Spleen (tissue), 13 donors: ENCODE measurements at places on chromosomes 1 and 21.

- no peaks in the 10 kb centered on the region for H3K36me3 ChIP-seq
- no peaks in the 10 kb centered on the region for H3K27me3 ChIP-seq
- H3K4me1 ChIP-seq = peaks cover 4% of the 10 kb centered on the region
- no peak overlapping the region for H3K27ac ChIP-seq
- no peak for DNase-seq
Observed at GRCh38 chr1:157000686-157001085, 44.9 kb downstream of the ARHGEF11 start.

DNA sequence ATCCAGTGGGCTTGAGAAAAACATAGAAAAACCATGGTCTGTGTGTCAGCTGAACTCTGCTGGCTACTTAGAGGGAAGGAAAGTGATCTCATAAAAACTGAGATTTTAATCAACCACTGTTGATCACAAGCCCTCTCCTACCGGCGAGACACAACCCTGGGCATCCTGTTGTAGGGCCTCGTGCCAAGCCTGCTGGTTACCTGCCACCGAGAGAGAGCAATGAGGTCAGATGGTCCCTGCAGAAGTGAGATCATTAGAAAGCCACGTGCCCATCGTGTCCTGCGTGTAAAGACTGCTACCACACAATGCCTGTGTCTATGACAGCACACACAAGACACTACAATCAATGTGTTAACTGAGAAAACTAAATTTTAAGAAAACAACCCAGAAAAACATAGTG, 41.7 kb upstream of the GPR153 start:
- no peaks in the 10 kb centered on the region for H3K27me3 ChIP-seq
- no peak for DNase-seq
- H3K4me1 ChIP-seq = no peaks in the 10 kb centered on the region
- H3K27ac ChIP-seq = no peak overlapping the region
- no peak overlapping the region for H3K4me3 ChIP-seq
- H3K36me3 ChIP-seq = no peaks in the 10 kb centered on the region

GRCh38 chr1:235203428-235203827, 42.4 kb upstream of the RBM34 start:
- H3K27ac ChIP-seq = no peak overlapping the region
- H3K4me3 ChIP-seq = no peak overlapping the region
- H3K27me3 ChIP-seq = no peaks in the 10 kb centered on the region
- no peaks in the 10 kb centered on the region for H3K4me1 ChIP-seq

DNA sequence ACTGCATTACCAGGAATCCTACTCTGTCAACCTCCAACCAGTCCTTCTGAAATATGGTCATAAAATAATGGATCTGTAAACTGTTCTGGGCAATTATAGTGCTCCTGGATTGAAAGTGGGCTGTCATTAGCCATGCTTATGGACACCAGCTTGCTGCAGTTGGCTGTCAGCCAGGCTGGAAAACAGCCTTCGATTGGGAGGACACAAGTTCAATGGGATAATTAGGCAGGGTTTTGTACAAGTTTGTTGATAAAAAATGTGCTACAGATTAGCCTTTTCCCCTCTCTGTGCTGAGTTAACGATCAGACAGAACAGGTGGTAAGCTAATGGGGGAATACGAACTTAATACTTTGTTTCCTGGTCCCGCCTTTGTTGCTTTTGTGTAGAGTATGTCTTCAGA, 413.9 kb downstream of the DUSP10 start:
- H3K4me1 ChIP-seq = no peaks in the 10 kb centered on the region
- no peaks in the 10 kb centered on the region for H3K36me3 ChIP-seq
- H3K4me3 ChIP-seq = no peak overlapping the region
- H3K27me3 ChIP-seq = no peaks in the 10 kb centered on the region
- DNase-seq = no peak

DNA sequence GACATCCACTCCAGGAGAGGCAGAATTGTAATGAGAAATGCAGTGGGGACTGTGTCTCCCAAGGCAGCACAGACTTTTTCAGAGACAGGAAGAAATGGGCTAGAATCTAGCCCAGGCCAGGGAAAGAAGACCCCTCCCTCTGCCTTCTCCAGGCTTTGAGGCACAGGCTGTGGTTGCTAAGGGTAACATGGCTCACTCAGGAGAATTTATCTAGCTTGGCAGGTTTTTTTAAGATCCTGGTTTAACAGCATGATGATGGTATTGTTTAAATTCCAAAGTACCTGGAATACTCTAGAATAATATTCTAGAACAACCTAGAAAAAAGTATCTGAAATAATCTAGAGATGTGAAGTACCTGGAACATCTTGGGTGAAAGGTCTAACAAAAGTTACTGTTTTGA, 125.6 kb downstream of the URB2 start:
- H3K4me3 ChIP-seq = no peak overlapping the region
- no peaks in the 10 kb centered on the region for H3K4me1 ChIP-seq
- no peaks in the 10 kb centered on the region for H3K36me3 ChIP-seq
- DNase-seq = no peak
- H3K27me3 ChIP-seq = no peaks in the 10 kb centered on the region
- H3K27ac ChIP-seq = no peak overlapping the region

DNA sequence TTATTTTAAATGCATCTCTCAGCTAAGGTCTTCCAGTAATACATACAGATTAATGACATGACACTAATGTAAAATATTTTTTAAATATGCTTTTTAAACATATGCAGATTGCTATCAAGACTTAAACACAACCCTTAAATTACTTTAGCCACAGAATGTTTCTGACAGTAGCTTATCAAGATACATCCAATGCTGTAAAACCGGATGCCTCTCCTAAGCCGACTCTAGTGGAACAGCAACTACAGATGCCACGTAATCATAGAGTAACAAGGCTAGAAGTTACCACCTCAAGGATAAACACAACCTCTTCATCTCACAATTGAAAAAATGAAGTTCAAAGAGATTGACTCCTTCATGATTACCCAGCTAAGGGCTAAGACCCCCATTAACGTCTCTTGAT, 68.4 kb downstream of the ZZZ3 start:
- H3K27me3 ChIP-seq = no peaks in the 10 kb centered on the region
- H3K36me3 ChIP-seq = no peaks in the 10 kb centered on the region
- no peak for DNase-seq
- H3K27ac ChIP-seq = no peak overlapping the region

GRCh38 chr1:204495078-204495753, 611 bp upstream of the PIK3C2B start:
- H3K27ac ChIP-seq = peak overlapping the region; percentile 85
- peaks cover 1% of the 10 kb centered on the region for H3K36me3 ChIP-seq
- peaks cover 91% of the 10 kb centered on the region for H3K4me1 ChIP-seq
- DNase-seq = no peak

DNA sequence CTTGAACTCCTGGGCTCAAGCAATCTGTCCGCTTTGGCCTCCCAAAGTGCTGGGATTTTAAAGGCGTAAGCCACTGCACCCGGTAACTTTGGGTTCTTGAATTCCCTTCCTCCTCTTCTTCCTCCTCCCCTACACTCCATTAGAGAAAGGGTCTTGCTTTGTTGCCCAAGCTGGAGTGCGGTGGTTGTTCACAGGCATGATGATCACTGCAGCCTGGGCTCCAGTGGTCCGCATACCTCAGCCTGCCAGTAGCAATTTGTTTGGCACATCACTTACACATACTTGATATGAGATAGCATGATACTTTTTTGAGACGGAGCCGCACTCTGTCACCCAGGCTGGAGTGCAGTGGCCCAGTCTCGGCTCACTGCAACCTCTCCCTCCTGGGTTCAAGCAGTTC, 2.2 kb downstream of the DEGS1 start:
- no peak overlapping the region for H3K27ac ChIP-seq
- H3K36me3 ChIP-seq = peaks cover 16% of the 10 kb centered on the region
- peaks cover 58% of the 10 kb centered on the region for H3K4me1 ChIP-seq
- H3K4me3 ChIP-seq = no peak overlapping the region
- no peaks in the 10 kb centered on the region for H3K27me3 ChIP-seq

DNA sequence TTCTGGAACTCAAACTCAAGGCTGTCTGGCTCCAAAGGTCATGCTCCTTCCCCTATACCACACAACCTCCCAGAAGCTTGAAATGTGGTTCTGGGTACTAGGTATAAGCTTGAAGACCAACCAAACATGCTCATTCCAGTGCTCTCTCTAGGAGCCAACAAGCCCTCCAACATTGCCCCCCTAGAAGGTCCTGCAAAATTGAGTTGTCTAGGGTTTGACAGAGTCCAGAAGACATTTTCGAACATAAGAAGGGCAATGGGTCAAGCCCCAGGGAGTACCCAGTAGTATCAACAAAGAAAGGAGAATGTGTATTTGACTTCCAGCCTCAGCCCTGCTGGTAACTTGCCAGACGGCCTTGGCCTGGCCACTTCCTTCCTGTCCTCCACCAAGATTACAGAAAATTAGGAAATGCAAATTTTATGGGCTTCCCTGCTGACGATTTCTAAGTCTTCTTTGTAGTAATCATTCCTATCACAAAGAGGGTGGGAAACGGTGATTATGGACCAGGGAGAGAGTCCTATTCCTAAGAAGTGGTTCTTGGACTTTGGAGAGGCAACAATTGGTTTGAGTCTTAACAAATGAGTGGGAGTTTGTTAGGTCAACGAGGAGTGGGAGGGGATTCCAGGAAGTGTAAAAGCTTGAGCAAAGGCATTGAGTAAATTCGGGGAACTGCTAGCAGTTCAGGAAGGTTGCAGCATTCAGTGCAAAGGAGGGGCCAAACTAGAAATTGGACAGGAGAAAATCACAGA, 18.7 kb upstream of the SLAMF1 start:
- peak overlapping the region; percentile 80 for H3K27ac ChIP-seq
- H3K27me3 ChIP-seq = no peaks in the 10 kb centered on the region
- H3K4me1 ChIP-seq = peaks cover 36% of the 10 kb centered on the region

DNA sequence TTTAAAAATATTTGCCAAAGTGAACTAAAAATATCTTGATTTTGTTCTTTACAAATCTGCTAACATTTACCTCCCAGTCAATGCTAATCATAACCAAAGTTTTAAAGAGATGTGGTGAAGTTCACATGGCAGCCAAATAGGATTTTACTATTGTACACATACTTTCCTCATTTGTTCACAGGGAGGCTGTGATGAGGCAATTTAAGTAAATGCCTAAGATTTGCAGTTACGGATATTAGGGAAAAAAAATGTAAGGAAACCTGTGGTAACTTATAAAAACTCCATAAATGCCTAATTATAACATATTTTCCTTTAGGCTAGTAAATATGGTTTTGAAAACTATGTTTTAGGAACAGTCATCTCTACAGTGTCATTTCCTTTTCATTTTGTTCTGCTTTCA, 32.4 kb downstream of the RGS5 start:
- DNase-seq = no peak
- H3K36me3 ChIP-seq = no peaks in the 10 kb centered on the region
- no peak overlapping the region for H3K4me3 ChIP-seq
- no peaks in the 10 kb centered on the region for H3K27me3 ChIP-seq
- H3K27ac ChIP-seq = no peak overlapping the region

GRCh38 chr1:167627615-167627864, 2.5 kb upstream of the RCSD1 start:
- H3K4me1 ChIP-seq = peaks cover 33% of the 10 kb centered on the region
- peak overlapping the region; percentile 16 for H3K4me3 ChIP-seq
- no peak for DNase-seq
- H3K27me3 ChIP-seq = no peaks in the 10 kb centered on the region
- no peaks in the 10 kb centered on the region for H3K36me3 ChIP-seq

DNA sequence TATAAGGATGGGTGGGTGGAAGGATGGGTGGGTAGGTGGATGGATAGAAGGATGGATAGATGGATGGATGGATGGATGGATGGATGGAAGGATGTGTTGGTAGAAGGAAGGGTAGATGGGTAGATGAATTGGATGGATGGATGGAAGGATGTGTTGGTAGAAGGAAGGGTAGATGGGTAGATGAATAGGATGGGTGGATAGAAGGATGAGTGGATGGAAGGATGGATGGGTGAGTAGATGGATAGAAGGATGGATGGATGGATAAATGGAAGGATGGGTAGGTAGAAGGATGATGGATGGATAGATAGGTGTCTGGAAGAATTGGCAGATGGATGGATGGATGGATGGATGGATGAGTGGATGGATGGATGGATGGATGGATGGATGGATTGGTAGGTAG, 6.0 kb downstream of the MASP2 start:
- no peak for DNase-seq
- no peak overlapping the region for H3K4me3 ChIP-seq
- H3K27ac ChIP-seq = no peak overlapping the region

DNA sequence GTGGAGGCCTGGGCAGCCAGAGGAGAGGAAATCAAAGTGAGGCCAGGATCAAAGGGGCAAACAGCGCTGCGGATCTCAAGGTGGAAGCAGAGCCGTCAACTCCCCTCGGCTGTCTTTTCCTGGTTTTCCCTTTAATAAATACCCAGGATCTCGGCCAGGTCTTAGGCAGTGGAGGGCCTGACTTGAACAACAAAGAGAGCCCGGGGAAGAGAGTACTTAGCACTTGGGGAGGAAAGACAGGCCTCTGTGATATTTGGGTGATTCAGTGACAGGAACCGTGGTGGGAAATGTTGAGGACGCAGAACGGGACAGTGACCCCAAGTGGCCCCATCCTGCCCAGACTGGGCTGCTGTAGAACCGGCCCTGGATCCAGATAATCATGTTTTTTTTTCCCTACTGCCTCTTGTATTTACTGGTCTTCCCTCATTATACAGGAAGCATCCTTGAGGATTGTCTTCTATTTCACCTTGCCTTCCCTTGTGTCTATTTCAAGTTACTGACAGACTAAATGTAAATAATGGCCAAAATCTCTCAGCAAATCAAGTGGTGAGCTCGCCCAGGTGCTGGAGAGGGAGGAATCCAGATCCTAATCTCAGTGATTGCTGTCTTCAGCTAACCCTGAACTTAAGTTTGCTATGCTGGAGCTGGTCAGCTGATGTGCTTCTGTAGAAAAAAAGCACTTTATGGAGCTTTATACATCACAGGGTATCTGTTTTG, 2.8 kb upstream of the MIXL1 start:
- peaks cover 6% of the 10 kb centered on the region for H3K4me1 ChIP-seq
- DNase-seq = no peak
- no peak overlapping the region for H3K4me3 ChIP-seq
- H3K27me3 ChIP-seq = peaks cover 20% of the 10 kb centered on the region
- H3K36me3 ChIP-seq = no peaks in the 10 kb centered on the region

DNA sequence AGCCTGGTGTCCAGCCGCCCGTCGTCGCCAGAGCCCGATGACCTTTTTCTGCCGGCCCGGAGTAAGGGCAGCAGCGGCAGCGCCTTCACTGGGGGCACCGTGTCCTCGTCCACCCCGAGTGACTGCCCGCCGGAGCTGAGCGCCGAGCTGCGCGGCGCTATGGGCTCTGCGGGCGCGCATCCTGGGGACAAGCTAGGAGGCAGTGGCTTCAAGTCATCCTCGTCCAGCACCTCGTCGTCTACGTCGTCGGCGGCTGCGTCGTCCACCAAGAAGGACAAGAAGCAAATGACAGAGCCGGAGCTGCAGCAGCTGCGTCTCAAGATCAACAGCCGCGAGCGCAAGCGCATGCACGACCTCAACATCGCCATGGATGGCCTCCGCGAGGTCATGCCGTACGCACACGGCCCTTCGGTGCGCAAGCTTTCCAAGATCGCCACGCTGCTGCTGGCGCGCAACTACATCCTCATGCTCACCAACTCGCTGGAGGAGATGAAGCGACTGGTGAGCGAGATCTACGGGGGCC, 1.2 kb downstream of the OLIG2 start:
- no peak overlapping the region for H3K27ac ChIP-seq
- H3K4me1 ChIP-seq = peaks cover 38% of the 10 kb centered on the region
- H3K4me3 ChIP-seq = no peak overlapping the region
- H3K27me3 ChIP-seq = peaks cover 100% of the 10 kb centered on the region
